ENCODE measurements at places on chromosomes 2 and 18.

DNA sequence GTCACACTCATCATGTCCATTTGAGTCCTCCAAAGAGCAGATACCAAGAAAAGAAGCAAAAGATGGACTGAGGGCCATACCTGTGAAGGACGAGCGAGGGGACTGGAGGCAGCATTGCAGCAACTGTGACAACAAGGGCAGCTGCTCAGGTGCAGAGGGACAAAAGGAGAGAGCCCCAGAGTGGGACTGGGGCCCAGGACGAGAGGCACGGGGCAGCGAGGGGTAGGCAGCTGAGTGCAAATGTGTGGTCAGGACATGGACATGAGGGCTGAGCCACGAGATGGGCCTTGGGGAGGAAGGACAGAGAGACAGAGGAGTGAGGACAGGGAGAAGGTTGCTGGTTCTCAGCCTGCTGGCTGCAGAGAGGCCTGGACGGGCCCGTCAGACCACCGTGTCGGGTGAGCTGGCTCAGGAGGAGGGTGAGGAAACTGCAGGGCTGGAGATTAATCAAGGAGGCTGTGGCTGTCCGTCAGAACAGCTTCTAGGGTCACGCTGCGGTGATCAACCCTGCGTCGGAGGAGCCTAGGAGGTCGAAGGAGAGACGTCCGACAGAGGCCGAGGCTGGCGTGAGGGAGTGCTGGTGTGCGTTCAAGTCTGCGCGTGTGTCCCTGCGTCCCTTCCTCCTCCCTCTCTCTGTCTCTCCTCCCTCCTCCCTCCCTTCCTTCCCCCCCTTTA is 206.8 kb upstream of the HDAC4 start:
- no peak overlapping the region for H3K4me3 ChIP-seq
- no peak for DNase-seq

GRCh38 chr2:51000849-51001617 is 30.9 kb downstream of the NRXN1 start:
- no peaks in the 10 kb centered on the region for H3K4me1 ChIP-seq
- no peaks in the 10 kb centered on the region for H3K36me3 ChIP-seq
- no peak for DNase-seq
- H3K27me3 ChIP-seq: no peaks in the 10 kb centered on the region

DNA sequence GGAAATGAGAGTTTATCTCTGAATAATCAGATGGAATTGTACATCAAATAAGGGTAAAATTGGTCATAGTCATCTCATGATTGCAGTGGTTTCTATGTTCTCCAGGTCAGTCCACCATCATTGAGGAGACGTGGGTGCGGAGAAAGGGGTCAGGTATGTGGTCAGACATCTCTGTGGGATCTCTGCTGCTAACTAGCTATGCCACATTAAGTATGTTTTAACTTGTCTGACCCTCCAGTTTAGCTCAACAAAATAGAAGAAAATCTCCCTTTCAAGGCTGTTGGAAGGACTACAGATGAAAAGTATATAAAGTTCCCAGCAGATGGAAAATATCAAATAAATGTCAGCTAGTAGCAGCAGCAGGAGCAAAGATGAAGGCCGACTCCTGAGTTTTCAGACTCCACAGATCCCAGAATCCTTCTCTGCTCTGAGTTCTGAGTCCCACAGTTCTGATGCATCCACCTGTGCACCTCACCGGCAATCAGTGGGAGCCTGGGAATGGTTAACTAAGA is 106.6 kb upstream of the CYP1B1 start:
- H3K27me3 ChIP-seq: no peaks in the 10 kb centered on the region
- H3K36me3 ChIP-seq: no peaks in the 10 kb centered on the region
- no peak overlapping the region for H3K27ac ChIP-seq

DNA sequence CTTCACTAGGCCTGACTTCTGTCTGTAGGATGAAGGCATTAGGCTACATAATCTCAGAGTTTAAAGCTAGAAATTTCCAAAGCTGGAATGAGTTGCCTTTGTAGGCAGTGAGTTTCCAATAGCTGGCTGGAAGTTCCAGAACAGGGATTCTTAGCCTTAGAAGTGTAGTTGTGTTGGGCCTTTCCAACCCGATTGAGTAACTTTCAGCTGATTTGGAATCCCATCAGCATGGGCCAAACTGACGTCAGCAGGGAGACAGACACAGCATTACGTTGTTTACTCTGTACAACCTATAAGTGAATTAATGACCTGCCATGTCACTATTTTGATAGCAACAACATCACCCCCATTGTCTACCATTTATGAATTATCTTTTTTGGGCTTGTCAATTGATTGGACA is 56.9 kb downstream of the SETBP1 start:
- H3K27ac ChIP-seq: no peak overlapping the region
- no peaks in the 10 kb centered on the region for H3K27me3 ChIP-seq
- peaks cover 5% of the 10 kb centered on the region for H3K4me1 ChIP-seq
- DNase-seq: no peak
- H3K4me3 ChIP-seq: no peak overlapping the region

DNA sequence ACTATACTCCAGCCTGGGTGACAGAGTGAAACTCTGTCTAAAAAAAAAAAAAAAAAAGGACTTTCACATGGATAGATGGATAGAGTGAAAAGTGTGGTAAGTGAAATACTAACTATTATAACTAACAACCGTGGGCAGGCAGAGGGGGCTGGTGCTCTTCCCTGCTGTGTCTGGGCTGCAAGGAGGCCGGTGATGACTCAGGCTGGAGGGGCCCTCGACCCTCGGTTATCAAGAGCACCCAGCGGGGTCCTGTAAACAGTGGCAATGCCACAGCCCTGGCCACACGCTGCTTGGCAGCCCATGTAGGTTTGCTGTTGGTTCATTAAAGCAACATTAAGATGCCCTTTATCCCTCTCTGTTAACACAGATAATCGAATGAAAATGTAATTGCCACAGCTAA is 184.8 kb upstream of the RAB12 start:
- no peak for DNase-seq
- no peaks in the 10 kb centered on the region for H3K27me3 ChIP-seq
- no peak overlapping the region for H3K4me3 ChIP-seq
- H3K27ac ChIP-seq: no peak overlapping the region
- no peaks in the 10 kb centered on the region for H3K36me3 ChIP-seq

DNA sequence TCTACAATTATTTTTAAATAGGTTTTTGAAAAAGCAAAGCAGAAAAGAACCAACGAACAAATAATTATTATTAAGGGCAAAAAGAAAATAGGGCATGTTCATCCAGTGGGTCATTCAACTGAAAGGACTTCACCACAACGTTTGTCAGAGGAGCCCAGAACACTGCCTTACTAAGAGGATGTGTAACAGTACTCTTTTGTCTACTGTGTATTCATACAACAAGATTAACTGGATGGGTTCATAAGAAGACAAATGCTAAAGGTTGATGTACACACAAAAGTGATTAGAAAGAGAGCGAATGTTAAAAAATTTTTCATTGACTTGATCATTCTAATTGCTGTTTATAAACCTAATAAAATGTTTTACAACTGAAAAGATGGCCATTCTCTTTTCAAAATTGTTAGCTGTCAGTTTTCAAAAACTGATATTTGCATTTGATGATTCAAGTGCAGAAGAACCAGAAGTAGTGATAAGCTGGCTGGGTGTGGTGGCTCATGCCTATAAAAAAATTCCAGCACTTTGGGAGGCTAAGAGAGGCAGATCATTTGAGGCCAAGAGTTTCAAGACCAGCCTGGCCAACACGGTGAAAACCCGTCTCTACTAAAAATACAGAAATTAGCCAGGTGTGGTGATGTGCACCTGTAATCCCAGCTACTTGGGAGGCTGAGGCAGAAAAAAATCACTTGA is 33.1 kb downstream of the MGAT4A start:
- DNase-seq: no peak
- H3K27ac ChIP-seq: no peak overlapping the region
- H3K27me3 ChIP-seq: no peaks in the 10 kb centered on the region

DNA sequence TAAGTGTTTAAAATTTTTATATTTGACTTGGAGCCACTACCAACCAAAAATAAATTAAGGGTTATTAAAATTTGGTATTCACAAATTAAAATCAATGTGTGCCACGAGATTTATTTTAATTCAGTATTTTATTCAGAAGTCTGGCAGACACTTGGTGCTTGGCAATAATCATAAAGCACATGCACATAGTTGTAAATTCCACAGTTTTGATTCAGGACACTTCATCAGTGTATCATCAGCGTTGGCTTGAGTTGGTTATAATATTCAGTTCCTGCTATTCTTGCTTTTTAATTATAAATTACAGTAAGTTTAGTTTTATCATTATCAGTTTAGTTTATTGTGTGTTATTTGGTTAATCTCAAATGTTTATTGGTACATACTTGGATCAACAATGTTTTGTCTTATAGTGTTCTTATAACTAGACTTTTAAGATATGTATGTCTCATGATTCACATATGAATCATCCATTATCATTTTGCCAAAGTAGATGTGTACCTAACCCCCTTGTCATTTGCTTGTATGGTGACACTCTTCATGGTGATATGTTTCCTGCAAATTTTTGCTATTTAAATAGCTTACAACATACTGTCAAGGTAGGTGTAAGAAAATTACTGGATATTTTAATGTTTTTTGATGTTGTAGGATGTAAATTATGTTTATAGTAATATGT is 237.9 kb downstream of the BABAM2 start:
- H3K27me3 ChIP-seq: no peaks in the 10 kb centered on the region
- no peaks in the 10 kb centered on the region for H3K4me1 ChIP-seq
- DNase-seq: no peak
- H3K36me3 ChIP-seq: no peaks in the 10 kb centered on the region
- H3K27ac ChIP-seq: no peak overlapping the region

DNA sequence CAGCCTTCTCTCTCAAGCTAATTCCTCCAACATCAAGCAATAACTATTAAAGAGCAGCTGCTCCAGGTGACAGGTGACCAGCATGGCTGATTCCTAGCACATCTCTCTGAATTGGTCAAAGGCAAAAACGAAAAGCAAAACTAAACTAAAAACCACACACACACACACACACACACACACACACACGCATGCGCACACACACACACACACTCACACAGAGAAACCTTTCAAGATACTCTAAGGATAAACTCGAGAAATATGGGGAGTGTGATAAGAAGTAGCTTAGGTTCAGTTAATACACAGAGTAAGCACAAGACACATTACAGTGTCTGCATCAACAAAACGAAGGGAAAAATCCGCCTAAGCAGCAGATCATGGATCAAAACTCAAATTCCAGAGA is 74.5 kb upstream of the FZD7 start:
- no peaks in the 10 kb centered on the region for H3K36me3 ChIP-seq
- no peak overlapping the region for H3K27ac ChIP-seq
- no peak for DNase-seq
- H3K4me1 ChIP-seq: no peaks in the 10 kb centered on the region

DNA sequence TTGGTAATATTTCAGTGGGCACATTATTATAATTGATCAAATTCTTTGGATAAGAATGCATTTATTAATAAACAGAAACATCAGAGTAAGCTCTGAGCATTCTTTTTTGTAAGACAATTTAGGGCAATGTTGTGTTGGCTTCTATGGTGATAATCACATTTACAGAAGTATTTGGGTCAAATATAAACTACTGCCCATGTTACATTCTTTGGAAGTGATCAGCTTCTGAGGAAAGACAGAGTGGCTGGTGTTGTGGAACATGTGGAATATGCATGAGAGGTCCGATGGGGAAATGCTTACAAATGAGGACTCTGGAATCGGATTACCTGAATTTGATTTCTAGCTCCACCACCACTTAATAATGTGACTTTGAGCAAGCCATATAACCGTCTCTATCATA is 19.4 kb downstream of the SERPINB13 start:
- H3K4me1 ChIP-seq: no peaks in the 10 kb centered on the region
- no peak overlapping the region for H3K27ac ChIP-seq
- no peaks in the 10 kb centered on the region for H3K36me3 ChIP-seq
- no peak for DNase-seq
- H3K27me3 ChIP-seq: no peaks in the 10 kb centered on the region

- no peaks in the 10 kb centered on the region for H3K27me3 ChIP-seq
- H3K4me1 ChIP-seq: no peaks in the 10 kb centered on the region
- no peak overlapping the region for H3K27ac ChIP-seq
- DNase-seq: no peak
Observed at GRCh38 chr2:128563348-128563687, 244.7 kb upstream of the HS6ST1 start.

- H3K27ac ChIP-seq: no peak overlapping the region
- no peaks in the 10 kb centered on the region for H3K36me3 ChIP-seq
- H3K4me1 ChIP-seq: no peaks in the 10 kb centered on the region
- DNase-seq: no peak
- no peak overlapping the region for H3K4me3 ChIP-seq
Observed at GRCh38 chr2:207121784-207122183, 44.0 kb downstream of the KLF7 start.

DNA sequence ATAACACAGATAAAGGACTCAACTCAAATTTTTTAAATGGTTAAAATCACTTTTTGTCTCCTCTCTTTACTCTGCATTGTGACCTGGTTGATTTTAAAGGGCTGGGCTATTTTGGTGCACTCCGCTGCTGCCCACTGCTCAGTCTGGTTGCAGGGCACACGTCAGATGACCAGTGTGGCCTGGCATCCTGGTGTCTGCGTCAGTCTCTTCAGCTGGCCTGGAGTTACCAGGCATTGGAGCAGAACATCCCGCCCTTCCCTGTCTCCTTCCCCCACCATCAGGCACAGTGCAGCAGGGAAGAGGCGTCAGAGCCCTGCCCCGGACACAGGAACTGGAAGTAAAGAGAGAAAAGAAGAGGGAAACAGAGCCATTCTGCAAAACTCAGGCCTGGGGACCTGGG is 8.9 kb downstream of the C1QL2 start:
- peaks cover 10% of the 10 kb centered on the region for H3K27me3 ChIP-seq
- no peaks in the 10 kb centered on the region for H3K36me3 ChIP-seq
- no peak overlapping the region for H3K27ac ChIP-seq

GRCh38 chr2:4258563-4258962 is 555.2 kb downstream of the DCDC2C start:
- no peaks in the 10 kb centered on the region for H3K27me3 ChIP-seq
- H3K36me3 ChIP-seq: no peaks in the 10 kb centered on the region

DNA sequence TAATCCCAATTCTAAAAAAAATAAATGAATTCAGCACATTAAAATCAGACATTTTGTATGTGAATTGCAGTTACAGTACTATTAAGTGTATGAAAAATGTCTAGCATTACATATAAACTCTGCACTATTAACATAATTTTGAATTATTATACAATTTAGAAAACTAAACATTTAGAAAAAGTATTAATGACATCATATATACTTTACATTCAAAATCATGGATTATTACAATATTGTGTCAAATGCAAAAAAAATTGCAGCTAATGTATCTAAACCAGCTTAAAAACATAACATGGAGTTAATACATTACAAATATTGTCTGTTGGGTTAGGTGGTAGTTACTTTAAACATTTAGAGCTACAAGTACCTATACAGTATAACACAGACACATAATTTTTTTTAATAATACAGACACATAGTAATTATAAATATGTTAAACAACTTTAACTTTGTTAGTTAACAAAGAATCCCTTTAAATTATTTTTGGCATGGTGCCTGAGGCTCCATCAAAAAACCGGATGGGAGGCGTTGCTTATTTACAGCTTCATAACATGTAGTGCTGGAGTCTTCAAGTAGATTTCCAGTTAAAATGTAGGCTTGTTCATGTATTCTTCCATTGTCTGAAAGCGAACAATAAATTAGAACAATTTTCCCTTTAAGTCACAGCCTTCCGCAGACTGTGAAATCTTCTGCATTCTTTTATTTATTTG is 79.1 kb downstream of the AP1S3 start:
- no peak overlapping the region for H3K27ac ChIP-seq
- no peaks in the 10 kb centered on the region for H3K4me1 ChIP-seq
- H3K4me3 ChIP-seq: no peak overlapping the region
- H3K27me3 ChIP-seq: no peaks in the 10 kb centered on the region

Data from prostate gland (tissue), 2 donors.